ENCODE measurements at places on chromosomes 7 and 10.

DNA sequence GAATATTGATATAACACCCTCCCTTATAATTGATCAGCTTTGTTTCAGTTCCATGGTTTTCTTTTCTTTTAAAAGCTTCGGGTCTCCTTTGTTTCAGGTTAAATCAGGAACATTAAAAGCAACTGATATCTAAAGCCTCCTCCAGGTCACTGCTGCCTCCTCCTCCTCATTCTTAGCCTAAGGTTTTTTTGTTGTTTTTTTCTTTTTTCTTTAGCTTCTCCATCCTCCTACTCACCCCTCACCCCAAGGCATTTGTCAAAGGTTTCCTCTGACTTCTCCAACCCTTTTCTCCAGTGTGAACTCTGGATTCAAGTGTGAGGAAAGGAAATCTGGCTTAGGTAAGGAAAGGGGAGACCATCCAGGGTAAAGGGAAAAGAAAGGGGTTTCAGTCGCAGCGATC lies 420.2 kb upstream of the NFE2L3 start:
- DNase-seq: no peak

GRCh38 chr10:94046098-94046497 lies 52.4 kb downstream of the PLCE1 start:
- DNase-seq: no peak

DNA sequence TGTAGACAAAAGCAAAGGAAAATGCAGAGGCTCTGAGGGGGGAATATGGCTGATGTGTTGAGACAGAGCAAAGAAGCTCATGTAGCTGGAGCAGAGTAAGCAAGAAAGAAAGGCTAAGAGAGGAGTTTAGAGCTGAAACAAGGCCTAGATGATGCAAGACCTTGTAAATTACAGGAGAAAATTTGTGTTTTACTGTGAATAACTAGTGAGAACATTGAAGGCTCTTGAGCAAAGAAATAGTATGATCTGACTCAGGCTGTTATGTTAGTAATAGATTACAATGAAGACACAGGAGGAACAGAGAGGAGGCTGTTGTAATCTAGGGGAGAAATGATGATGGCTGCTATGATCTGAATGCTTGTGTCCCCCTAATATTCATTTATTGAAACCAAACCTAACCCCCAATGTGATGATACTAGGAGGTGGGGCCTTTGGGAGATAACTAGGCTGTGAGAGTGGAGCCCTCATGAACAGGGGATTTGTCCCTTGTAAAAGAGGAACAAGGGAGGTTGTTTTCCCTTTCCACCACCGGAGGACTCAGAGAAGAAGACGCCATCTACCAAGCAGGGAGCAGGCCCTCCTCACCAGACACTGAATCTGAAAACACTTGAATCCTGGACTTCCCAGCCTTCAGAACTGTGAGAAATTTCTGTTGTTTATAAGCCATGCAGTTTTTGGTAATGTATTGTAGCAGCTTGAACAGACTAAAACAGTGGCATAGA lies 394.9 kb downstream of the HTR7 start:
- DNase-seq: no peak

DNA sequence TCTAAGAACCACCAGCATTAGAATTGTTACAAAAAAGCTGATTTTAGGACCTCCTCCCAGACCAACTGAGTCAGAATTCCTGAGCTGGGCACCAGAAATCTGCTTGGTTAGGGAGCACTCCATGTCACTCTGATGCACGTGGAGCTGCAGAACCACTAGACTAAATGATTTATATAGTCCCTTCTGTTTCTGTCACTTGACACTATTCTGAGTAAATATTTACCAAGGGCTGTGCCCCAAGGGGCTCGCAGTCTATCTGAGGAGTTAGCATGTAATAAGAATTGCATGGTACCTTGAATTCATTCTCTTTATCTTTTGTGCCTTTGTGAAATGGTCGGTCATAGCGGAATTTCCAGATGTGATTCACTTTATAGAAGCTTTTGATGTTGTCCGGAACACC lies 196.0 kb upstream of the IMMP2L start:
- DNase-seq: no peak

DNA sequence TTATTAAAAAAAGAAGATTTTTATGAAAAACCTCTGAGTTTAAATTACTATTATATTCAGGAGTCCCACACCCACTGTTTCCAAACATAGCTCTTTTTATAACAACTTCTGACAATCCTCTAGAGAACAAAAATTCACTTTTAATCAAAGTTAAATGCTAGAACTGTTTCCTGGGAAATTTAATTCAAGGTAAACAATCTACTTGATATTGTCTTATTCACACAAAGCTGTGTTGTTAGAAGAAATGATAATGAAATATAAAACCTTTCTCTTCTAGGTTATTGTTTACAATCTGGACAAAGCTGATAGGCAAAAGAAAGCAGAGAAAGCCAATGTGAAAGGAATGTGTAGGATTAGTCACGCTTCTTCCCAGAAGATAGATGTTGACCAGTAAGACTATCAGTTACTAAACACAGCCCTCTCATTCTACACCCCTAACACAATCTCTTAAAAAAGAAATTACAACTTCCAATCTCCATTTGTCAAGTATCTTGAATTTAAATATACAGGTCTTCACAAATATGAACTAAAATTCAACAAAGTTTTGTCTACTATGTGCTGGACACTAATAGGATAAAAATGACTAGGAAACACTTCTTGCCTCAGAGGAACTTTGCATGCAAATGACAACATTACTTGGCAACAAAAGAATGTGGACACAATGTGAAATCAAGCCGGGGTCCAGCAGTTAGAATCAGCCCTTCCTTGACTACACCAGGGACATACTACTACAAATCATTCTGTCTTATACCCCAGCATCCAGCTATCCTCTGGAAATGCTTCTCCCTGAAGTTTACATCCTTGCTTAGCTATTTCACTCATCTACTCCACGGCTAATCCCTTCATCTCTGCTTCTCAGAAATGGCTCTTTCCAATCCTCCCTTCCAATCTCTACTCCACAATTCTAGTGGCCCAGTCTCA lies 123.7 kb downstream of the IMMP2L start:
- DNase-seq: no peak

DNA sequence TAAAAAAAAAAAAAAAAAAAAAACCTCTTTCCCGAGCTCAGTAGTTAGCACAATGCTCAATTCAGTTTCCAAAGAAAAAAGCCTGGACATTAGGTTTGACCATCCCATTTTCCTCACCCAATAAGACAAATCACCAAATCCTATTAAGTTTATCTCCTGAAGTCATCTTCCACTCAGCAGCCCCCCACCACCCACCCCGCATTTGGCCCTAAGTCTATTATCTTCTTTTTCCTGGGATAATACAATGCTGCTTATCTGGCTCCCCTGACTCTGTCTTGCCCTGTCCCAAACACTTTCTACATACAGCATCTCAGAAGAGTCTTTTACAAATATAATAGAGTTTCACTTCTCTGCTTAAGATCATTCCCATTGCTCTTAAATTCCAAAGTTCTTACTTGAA lies 17.8 kb upstream of the LMOD2 start:
- no peak for DNase-seq

DNA sequence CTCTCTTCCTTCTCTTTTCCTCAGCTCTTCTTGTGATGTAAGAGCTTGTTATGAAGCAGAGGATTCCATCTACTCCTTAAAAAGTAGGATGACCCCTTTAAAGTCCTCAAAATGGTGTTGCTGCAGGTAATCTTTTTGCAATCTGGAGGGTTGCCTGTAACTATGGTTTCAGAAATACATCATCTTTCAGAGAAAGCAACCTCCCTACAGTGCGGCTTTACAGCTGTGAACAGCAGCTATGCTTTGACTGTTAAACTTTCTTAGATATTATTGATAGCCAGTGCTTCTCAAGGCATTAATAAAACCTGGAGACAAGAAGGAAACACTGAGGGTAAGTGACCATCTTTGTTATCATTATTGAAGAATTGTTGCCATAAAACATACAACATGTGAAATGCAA lies 86.6 kb upstream of the MDFIC start:
- DNase-seq: no peak

- no peak for DNase-seq
These were observed 718.0 kb upstream of the MBL2 start for GRCh38 chr10:53490553-53490952.

DNA sequence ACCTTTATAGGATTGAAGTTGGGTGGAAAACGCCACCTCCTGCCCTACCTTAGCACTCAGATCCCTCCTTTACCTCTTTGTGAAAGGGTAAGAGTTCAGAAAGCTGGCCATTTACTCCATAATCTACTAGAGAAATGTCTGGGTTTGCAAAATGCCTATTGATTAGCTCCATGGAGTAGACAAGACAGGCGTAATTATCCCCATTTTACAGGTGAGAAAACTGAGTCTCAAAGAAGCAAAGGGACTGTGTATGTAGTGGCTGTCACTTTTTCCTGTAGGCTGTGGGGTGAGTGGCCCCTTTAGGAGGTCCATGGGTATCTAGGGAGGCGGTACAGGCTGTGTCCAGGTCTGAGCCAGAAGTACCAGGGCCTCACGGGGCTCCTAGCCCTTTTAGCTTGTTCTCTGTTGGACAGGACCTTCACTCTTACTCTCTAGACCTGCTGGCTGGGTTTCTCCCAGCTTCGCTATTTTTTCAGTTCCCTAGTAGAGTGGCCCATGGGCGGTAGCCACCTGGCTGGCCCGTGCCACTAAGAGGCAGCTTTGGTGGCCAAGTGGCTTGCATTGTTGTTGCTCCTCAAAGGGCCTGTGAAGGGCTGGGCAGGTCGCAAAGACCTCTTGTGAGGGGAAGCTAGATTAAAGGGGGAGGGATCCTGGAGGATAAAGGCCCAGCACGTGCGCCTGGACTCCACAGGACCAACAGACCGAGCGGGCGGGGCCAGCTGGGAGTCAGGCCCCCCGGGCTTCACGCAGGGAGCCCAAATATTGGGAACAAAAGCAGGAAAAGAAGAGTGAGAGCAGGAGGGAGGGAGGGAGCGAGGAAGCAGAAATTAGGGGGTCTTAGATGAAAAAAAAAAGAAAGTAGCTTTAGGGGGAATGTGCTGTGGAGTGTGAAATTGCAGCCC lies 4.7 kb upstream of the PAX2 start:
- DNase-seq: no peak

GRCh38 chr10:29533696-29534285 lies 101.0 kb downstream of the SVIL start:
- no peak for DNase-seq

- DNase-seq: no peak
These were observed 442.1 kb upstream of the FOXK1 start for GRCh38 chr7:4240042-4240441.

DNA sequence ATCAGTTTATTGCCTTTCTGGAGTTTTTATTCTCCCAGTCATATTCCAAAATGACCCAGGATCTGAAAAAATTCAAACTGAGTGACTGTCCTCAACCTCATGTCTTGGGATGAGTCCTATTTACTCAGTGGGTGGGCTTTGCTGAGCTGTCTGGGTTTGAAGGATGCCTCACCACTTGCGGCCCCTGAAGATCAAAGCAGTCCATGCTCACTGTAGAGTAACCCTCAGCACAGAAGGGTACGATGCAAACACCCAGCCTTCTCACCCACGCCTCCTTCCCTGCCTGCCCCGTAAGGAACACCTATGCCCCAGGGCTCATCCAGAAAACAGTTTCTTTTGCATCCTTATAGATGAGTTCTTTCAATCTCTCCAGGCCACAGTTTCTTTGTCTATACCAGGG lies 42.2 kb upstream of the GRB10 start:
- no peak for DNase-seq

GRCh38 chr10:84293574-84294016 lies 34.8 kb upstream of the CCSER2 start:
- no peak for DNase-seq

- no peak for DNase-seq
These were observed 252.6 kb downstream of the SEC23IP start for GRCh38 chr10:120145107-120145506.

GRCh38 chr10:112536663-112537062 lies 89.6 kb downstream of the VTI1A start:
- no peak for DNase-seq

DNA sequence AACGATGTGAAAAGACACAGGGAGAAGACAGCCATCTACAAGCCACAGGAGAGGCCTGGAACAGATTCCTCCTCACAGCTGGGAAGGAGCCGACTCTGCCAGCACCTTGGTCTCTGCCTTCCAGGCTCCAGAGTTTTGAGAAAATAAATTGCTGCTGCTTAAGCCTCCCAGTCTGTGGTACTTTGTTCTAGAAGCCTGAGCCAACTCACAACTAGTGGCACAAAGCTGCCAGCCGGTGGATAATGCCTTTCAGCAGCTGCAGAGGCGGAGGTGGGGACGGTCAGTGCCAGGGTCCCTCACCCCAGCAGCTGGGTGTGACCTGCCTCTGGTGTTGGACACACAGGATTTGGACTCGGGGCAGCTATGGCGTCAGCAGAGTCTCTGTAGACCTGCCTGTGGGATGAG lies 255.4 kb upstream of the PITRM1 start:
- DNase-seq: no peak

GRCh38 chr10:78505657-78506056 lies 472.0 kb downstream of the RPS24 start:
- DNase-seq: no peak

DNA sequence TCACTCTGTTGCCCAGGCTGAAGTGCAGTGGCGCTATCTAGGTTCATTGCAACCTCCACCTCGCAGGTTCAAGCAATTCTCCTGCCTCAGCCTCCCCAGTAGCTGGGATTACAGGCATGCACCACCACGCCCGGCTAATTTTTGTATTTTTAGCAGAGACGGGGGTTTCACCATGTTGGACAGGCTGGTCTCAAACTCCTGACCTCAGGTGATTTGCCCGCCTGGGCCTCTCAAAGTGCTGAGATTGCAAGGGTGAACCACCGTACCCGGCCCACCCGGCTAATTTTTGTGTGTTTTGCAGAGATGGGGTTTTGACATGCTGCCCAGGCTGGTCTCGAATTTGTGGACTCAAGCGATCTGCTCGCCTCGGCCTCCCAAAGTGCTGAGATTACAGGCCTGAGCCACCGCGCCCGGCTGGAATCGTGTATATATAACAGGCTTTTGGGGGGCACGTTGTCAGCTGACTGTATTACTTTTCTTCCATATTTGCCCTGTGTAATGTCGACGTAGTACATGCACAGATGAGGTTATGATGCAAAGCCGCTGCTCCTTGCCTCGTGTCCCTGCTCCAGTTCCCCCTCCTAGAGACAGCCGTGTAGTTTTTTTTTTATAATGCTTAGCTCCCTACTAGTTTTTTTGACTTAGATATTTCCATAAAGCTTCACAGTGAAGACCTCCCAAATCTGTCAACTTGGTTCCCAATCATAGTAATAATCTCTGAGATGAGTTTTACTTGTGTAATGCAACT lies 883 bp upstream of the TRA2A start:
- DNase-seq: no peak

DNA sequence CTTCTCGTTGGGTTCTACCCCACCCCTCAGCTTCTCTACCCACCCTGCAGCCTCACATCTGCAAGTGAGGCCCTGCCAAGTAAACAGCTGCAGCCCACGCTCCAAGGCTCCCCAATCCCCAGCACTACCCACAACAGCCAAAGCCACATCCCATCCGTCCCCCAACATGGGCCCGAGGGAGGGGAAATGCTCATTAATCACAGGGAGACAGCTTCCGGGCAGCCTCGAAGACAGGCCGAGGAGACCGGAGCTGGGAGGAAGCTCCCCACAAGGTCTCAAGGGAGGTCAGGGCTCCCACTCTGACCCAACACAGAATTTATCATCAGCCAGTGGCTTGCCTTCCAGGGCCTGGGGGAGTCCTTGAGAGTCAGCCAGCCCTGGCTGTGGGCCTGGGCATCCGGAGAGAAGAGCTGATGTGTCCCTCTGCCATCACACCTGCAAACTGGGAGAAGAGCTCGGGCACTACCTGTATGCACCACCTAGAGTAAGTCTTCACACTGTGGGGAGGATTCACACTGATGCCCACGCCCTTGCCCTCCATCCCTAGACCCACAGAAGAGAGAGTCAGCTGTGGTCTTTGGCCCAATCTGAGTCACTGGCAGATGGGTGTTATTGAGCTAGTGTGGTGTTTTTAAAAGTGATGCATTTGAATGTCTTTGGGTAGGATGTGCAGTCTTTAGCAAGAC lies 115.5 kb upstream of the ZMIZ1 start:
- no peak for DNase-seq

Data from stimulated activated CD8-positive, alpha-beta memory T cell treated with anti-CD3 and anti-CD28 coated beads, Interleukin-2, amount 100 ng/mL, for 1 hour (primary cell).